NB4 (cell line): ENCODE measurements at places on chromosomes 12 and 14.
A peak's percentile ranks its signal among the peaks of the same experiment; 100 is the strongest.

DNA sequence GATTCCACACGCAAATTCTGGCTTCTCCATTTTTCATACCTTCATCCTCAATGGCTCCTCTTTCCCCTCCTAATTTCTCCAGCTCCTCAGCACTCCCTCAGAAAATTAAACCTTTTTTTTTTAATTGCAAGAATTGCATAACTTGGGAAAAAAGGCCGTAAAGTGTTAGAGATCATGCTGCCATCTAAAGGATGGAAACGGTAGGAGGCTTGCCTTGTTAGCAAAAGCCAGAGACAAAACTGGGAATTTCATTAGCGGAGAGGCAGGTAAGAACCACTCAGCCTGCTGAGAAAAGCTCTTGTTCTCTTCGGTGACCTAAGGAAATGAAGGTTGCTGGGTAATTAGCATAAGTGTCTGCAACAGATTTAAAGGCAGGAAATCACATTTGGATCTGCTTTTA is 204.3 kb downstream of the AEBP2 start:
- peak; percentile 34 for DNase-seq

DNA sequence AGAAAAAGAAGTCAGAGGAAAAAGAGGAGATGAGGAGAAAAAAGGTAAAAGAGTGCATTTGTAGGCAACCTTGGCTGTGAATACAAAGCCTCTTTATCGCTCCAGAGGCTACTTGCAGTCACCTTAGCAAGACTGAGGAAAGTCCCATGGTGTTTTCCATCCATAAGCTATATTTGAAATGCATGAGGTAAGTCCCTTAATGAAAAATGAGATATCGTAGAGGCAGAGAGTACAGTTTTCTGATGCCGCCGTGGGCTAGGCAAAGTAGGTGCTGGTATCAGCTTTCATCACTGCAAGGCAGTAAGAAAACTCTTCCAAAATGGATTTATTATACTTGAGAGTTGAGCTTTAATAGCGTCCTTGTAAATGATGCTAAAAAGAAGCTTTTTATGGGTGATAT is 186.8 kb downstream of the ASCL1 start:
- DNase-seq: no peak

DNA sequence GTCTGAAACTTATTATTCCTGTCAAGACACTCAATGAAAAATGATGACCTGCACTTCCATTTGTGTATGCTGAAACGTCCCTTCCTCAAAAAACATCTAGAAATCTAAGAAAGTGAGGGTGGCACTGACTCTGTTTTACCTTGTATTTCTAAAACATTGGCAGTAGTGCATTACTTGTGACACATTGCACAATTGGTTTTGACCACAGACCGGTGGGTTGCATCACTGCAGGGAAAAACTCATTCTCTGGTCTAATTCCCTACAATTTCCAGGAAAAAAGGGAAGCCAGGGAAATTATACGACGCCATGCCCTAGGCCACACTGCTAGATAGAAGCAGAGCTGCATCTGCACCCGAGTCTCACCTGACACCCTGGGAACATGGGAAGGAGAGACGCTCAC is 156.7 kb downstream of the NTF3 start:
- peak; percentile 1 for DNase-seq

DNA sequence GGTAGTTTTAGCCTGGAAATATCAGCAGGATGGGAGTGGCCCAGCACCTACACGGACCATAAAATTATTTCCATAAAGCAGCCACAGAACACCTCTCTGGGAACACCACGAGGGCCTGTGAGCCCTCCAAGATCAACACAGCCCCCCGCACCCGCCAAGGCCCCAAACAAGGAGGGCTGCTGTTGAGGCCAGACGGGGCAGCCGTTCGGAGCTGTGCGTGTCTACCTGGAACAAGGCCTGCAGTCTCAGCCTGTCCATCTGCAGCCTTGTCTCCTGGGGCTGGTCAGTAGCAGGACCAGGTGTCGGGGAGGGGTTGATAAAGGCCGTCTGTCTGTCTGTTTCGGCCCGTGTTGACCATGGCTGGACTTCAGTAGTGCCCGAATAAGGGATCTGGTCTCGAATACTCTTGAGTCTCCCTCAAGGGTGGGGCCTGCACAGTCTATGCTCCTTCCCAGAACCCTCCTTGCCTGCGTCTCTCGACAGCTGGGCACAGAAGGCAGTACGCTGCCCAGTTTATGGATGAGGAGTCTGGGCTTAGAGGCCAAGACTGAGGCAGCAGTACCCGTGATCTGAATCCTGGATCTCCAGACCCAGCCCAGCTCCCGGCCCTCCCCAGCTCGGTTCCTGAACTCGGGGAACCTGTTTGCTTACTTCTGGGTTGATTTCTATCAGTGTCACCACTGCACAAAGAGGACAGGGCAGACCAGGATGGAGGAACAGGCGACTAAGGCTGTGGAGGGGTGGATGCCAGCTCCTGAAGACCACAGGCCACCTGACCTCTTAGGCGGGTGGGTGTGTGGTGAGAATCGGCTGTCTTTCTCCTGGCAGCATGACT is 23.1 kb upstream of the DLK1 start:
- DNase-seq: no peak
